HepG2 (cell line): ENCODE measurements at places on chromosomes 6 and 20. TPM values are rescaled to one million over a fixed set of nuclear protein-coding genes. Genes with fewer than 3 reads are reported as not detected.
A peak's percentile ranks its signal among the peaks of the same experiment; 100 is the strongest.

DNA sequence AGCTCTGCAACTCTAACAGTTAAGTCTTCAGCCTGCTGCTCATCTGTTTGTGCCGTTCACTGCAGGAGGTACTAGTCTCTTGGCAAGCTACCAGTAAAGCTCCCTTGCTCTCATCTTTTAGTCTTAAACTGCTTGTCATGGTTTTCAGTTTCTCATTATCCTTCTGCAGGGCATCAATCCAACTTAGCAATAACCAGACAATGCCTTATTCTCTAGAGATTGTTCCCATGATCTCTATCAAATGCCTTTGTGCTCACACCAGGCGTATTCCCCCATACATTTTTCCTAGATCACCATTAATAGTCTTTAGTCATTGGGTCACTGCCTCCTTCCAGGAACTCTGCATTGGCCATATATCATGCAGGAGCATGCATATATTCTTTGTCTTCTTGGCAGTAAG, 171.3 kb downstream of the GRM1 start:
- DNase-seq, result no peak

Gene CD40
- 2.2 and 4.6 TPM in 2 replicates for total RNA-seq

DNA sequence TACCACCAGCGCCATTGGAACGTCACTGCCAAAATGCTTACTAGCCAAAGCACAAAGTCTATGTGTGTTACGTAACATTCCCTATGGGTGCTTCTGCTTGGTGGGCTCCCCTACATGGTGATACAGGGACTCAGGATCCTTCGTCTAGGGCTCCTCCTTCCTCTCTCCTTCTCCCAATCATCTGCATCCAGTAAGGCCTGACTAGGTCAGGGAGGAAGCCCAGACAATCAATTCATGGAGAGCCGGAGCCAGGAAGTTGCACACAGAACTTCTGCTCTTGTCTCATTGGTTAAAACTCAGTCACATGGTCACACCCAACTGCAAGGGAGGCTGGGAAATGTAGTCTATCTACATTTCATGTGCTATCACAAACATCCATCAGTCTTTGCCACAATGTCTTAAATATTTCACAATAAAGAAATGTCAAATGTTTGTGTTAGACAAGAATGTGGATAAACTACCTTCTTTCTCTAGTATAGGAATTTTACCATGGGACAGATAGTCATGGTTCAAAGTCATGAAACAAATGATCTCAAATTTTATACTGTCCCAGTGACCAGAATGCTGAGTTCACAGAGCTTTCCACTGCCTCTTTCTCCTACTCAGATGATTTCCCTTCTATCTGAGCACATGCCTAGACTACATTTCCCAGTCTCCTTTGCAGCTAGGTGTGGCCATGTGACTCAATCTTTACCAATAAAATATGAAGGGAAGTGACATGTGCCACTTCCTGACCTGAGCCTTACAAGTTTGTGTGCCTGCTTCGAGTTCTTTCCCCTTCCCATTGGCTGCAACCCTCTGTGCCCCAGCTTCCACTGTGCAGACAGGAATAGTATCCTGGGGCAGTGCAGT, 9.3 kb upstream of the KCNK15 start:
- DNase-seq, result peak; percentile 96

Gene OR10C1
- total RNA-seq, result not detected in 2 replicates

GRCh38 chr20:56323656-56324055, 35.1 kb upstream of the FAM210B start:
- no peak for DNase-seq

DNA sequence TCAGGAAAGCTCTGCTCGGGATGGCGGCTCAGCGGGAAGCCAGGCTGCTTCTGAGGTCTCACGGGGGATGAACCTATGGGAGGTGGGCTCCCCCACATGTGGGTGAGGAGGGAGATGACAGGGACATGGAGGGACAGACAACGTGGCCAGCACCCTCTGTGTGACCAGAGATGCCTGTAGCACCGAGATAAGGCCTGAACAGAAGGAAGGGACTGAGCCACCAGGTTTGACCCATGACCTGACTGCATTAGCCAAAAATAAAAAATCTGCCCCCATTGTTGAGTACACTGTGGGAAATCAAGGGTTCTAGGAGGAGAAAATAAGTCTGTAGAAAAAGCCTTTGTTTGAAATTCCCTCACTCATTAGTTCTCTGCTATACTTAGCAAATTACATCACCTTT, 105.7 kb downstream of the RNASET2 start:
- DNase-seq, result no peak

DNA sequence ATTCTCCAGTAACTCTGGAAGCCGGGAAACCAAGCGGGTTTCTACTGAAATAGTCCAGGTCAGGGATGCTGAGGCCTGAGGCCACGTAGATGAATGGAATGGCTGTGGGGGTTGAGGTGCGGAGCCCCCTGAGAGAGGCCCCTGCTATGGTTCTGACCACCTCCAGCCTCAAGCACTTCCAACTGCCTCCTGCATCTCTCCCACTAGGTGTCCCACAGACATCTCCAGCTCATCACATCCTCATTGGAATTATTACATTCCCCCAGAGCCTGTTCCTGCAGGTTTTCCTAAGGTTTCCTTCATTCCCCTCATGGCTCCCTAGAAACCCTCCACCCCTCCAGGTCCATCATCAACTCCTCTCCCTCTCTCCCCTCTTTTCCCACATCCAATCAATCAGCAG, 48.7 kb downstream of the UNC5CL start:
- DNase-seq, result no peak

Gene CALHM6
- total RNA-seq, result not detected in 2 replicates

GRCh38 chr20:58424218-58424969, 35.4 kb downstream of the VAPB start:
- DNase-seq, result no peak

- DNase-seq, result peak; percentile 43
Measured at GRCh38 chr6:26155061-26155930, 68.1 kb downstream of the HFE start.

Gene MDFI
- total RNA-seq, result not detected in 2 replicates

DNA sequence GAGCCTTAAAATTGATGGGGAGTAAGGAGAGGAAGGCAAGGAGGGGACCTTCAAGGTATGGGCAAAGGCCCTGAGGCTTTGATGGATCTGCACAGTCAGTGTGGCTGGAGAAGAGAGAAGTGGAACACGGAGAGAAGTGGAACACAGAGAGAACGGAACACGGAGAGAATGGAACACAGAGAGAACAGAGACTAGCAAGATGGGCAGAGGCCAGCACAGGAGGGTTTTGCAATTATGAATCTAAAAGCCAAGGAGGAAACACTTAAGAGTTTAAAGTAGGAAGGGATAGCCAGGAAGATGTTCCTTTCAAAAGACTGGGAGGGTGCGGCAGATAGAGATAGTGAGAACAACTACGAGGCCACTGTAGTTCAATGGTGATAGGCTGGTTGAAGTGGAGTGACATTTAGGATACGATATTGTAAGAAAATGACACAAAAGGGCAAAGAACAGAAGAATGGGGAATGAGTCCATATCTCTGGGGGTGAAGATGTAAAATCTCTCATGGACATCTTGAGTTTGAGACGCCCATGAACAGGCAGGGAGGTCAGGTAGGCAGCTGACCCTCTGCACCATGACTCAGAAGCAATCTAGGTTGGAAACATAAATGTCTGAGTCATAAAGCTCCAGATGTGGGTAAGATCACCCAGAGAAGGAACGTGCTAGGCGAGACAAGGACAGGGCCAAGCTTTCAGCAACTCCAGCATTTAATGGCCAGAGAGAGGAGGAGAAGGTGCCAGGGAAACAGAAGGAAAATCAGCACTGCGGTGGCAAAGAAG, 25.4 kb downstream of the ZMYND8 start:
- DNase-seq, result no peak

Gene LAMA2
- 0.11 and 0.91 TPM in 2 replicates for total RNA-seq

- no peak for DNase-seq
Measured at GRCh38 chr20:21133404-21133803, 7.5 kb downstream of the KIZ start.

DNA sequence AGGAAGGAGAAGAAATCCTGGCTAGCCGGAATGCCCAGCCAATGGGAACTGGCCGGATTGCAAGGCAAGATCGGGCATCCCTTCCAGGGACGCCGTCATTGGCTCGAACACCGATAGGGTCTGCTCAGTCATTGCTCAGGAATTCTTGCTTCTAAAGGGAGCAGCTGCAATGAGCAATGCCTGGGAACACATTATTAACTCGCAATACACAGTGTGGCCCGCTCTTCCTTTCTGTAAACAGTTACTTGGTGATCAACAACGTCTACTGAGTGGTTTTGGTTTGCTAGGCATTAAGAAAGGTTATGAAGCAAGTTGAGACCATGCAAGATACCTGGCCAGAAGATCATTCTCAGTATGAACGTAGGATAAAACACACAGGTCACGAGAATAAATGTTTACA, 165.4 kb upstream of the CITED2 start:
- peak; percentile 52 for DNase-seq

GRCh38 chr6:10395171-10395703, 19.6 kb downstream of the TFAP2A start:
- DNase-seq, result no peak

Gene NT5E
- total RNA-seq, result 6.4 and 9.5 TPM in 2 replicates

GRCh38 chr6:99348288-99349170, 945 bp downstream of the FAXC start:
- DNase-seq, result no peak

- DNase-seq, result no peak
Measured at GRCh38 chr6:7555671-7556070, 14.2 kb downstream of the DSP start.

GRCh38 chr20:45347936-45348778, at the start of gene SDC4:
Gene SDC4 (minus strand): TSS chr20:45348424. CDS start chr20:45348384, 40 bp downstream.
- no peak for DNase-seq

- peak; percentile 59 for DNase-seq
Measured at GRCh38 chr6:136607932-136608772, 57.9 kb upstream of the MAP7 start.

DNA sequence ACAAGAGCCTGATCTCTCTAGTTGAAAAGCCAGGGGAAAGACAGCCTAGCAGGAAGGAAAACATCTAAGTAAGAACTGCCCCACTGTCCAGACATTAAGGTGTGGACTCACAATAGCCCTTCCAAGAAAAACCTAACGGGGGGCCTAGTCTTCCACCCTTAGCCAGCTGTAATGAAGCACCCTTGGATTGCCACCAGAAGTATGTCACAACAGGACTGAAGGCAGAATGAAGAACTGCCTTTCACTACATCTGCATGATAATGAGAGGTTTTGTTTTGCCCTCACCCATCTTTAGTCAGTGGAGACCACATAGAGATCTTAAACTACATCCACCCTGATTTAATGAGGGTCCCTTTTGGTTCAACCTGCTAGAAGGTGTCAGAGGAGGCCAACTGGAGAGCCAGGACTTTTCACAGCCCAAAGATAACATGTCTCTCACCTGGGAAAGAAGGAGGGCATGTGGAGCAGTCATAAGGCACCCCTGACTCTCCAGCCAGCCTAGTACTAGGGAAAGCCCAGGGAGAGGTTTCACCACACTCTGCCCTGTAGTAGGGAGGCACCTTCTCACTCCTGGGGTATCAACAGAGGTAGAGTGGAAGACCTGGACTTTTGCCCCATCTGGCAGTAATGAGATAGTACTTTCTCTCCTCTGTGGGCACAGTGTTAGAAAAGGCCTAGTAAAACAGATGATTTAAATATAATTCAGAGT, 1017.4 kb upstream of the MANEA start:
- no peak for DNase-seq

DNA sequence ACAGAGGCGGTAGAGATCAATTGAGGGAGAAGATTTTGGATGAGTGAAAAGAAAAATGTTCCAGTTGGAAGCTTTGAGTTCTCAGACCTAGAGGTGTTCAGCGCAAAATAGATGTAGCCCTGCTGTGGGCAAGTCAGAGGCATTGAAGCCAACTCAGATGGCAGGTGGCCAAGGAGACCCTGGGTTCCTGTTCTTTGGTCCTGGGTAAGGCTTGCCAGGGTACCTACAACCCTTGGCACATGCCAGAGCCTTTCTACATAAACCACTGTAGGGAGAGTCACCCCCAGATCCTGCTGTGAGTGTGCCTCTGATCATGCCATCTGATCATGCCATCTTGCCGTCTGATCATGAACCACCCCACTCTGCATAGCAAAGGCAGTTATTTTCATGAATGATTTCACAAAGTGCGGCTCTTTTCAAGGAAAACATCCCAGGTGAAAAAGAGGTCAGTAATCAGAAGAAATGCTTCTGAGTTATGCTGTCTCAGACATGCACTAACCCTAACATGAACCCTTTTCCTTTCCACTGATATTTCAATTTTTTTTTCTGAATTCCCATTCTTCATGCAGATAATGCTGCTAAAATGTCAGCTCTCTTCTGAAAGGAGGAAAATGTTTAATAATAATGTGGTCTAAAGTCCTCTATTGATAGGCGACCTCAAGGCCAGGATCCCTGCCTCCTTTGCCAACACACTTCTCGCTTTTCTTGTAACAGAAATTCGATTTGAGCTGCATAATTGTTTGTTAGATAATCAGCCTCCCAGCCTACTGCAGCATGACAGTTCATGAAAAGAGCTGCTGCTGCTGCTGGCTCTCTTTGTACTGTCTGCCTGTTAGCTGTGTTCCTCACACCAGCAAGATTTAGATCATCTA, 153.6 kb downstream of the MTHFD1L start:
- no peak for DNase-seq

Gene RIPOR3
- not detected in 2 replicates for total RNA-seq

DNA sequence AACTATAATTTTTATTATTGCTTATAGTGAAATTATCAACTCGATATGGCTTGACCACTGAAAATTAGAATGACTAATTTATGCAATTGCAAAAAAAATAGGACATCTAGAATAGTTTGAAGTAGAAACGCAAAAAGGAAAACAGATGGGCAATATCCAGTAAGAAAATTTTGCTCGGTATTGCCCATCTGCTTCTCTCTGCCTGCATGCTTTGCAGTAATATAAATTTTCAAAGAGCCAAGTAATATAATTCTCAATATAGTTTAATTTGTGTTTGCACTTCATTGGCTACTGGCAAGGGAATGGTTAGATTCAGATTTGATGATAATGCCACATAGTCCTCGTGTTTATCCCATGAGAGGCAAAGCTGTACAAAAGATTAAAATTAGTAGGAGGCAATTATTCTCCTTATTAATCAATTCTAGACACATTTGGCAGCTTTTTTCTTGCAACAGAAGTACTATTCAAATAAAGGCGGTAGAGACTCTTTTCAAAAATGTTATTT, 27.3 kb upstream of the LAMA2 start:
- no peak for DNase-seq

GRCh38 chr6:2718334-2719092, 32.2 kb downstream of the MYLK4 start:
- DNase-seq, result no peak

GRCh38 chr6:17729223-17730077, 22.7 kb upstream of the NUP153 start:
- DNase-seq, result no peak

DNA sequence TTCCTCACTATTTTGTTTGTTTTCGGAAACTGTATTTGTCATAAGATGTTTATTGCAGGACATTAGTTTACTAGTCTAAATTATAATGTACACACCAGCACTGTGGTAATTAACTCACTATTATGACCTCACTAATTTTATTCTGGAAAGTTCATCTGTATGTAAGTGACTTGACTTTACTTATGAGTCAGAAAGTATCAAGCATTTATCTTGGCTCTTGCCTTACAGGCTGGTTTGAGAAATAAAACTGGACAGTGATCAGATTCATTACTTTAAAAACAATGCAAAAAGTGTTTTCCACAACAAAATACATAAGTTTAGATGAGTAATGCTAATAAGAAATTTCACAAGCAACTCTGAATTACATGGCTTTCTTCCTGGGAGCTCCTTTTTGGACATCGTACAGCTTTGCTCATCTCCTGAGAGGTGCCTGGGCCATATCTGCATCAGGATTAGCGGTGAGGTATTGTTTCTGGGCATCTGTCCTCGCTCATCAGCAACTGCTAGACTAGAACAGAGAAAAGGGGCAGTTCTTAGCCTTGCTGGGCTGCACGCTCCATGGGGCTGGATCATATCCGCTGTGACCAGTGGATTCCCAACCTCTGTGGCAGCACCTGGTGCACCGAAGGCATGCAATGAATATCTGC, 179.8 kb downstream of the SOD2 start:
- DNase-seq, result no peak

Gene TMEM14C
- 163 and 184 TPM in 2 replicates for total RNA-seq
